Nephron progenitor cell (in vitro differentiated cells): ENCODE measurements at places on chromosomes 11 and 22.
A peak's percentile ranks its signal among the peaks of the same experiment; 100 is the strongest.

DNA sequence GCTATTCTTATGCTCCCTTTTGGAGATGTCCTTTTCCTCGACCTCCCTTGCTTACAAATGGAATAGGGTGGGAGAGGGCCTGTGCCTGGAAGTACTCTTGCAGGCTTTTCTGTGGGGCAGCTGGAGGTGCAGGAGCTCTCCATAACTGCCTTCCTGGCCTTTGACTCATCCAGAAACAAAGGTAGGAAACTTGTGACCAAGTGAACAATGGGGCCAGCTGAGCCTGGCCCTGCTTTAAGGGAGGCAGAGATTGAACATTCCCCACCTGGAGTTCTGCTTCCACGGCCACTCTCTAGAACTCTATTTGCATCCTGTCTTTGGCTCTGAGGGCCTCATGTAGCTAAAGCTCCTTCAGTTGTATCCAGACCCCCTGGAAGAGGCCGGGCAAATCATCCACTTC lies 5.1 kb upstream of the LYVE1 start:
- DNase-seq, result no peak

- DNase-seq, result no peak
These were observed 110.0 kb downstream of the KIRREL3 start for GRCh38 chr11:126890561-126890960.

- no peak for DNase-seq
These were observed 36.6 kb upstream of the PAX6 start for GRCh38 chr11:31847761-31848160.

GRCh38 chr22:30968015-30968923 lies at the start of gene MORC2:
MORC2 (minus strand) TSS chr22:30968774; CDS start chr22:30967889, 885 bp downstream.
- no peak for DNase-seq

DNA sequence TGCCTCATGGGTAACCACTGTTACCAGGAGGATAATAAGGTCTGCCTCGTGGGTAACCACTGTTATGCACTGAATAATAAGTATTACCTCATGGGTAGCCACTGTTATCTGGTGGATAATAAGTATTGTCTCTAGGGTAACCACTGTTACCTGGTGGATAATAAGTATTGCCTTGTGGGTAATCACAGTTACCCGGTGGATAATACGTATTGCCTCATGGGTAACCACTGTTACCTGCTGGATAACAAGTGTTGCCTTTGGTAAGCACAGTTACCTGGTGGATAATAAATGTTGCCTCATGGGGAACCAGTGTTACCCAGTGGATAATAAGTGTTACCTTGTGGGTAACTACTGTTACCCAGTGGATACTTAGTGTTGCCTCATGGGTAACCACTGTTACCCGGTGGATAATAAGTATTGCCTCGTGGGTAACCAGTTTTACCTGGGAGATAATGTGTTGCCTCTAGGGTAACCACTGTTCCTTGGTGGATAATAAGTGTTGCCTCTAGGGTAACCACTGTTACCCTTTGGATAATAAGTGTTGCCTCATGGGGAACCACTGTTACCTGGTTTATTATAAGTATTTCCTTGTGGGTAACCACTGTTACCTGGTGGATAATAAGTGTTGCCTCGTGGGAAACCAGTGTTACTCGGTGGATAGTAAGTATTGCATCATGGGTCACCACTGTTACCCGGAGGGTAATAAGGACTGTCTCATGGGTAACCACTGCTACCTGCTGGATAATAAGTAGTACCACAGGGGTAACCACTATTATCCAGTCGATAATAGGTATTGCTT lies 10.6 kb upstream of the NXPE4 start:
- no peak for DNase-seq

GRCh38 chr11:74680703-74681531 lies 50.3 kb downstream of the CHRDL2 start:
- no peak for DNase-seq

GRCh38 chr11:32396991-32397390 lies 38.3 kb downstream of the WT1 start:
- no peak for DNase-seq

DNA sequence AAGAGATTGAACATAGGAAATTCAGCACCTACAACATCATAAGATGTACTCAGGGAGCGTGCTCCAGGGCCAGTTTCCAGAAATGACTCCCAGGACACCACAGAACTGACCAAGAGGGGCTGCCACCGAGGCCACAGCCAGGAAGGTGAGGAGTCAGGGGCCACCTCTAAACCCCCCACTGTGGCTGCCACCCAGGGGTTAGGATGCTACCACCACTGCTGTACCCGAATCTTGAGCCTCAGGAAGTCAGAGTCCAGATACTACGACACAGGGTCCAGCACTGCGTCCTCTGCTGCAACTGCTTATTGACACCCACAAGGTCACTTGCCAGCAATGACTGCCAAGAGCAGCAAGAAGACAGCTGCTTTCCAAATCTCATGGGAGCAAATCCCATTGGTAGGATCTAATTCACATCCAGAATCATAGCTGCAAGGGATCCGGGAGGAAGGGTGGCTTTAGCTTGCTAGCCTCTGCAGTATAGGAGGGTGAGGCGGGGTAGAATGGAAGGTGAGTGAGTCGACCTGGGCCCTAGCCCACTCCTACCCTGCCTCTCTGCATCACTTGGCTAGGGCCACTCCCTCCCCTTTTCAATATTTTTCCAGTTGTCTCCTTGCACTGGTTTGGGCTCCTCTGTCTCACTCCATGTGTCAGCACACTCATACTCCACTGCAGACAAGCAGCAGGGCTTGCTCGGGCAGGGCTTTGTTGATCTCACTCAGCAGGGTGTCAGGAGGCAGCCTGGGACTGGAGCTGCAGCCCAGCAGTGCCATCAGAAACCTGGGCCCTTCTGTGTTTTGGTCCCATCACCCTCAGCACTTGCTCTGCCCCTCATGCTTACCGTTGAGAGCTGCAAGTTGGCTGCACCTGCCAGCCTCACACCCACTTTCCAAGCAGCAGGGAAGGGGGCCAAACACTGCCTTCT lies 18.1 kb upstream of the CYTH4 start:
- DNase-seq, result no peak

DNA sequence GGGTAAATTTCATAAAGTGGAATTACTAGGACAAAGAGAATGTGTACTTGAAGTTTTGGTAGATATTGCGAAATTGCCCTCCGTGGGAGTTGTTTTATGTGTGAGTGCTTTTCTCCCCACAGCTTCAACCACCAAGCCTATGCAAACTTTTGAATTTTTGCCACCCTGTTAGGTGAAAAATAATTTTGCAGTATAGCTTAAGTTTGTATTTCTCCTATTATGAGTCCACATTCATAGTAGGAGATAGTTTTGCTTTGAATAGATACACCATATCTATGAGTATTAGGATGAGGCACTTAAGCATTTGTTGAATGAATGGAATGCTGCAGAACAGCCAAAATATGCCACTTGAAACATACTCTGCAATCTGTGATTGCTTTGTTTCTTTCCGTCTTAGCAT lies 43.6 kb downstream of the UVRAG start:
- no peak for DNase-seq

GRCh38 chr22:29916007-29916544 lies 33.1 kb downstream of the MTMR3 start:
- DNase-seq, result no peak

DNA sequence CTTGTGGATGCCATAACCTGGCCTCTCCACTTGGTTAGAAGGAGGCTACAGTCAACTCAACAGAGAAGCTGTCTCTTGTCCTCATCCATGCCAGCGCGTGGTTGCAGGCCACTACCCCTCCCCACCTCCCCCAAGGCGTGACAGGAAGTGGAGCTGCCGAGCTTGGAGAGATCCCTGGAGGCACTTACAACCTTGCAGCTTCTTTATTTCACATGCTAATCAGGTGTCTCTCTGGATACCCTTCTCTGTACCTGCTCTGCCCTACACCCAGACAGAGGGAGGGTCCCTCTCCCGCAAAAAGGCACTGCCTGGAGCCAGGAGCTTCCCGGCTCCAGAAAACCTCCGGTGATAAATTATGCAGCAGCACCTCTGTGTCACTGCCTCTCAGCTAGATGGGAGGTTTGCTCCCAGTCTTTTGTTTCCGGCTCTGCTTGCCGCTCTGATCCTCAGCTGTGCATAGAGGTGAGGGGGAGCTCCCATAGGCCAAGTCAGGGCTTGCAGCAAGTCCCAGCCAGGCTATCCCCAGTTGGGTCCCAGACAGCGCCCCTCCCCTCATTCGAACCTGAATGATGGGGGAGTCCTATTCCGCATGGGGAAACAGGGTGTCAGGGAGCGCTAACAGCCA lies 5.7 kb downstream of the LRP4 start:
- peak; percentile 65 for DNase-seq
